CD14-positive monocyte (primary cell): ENCODE measurements at places on chromosomes 7 and 10. TPM values are rescaled to one million over a fixed set of nuclear protein-coding genes. Genes with fewer than 3 reads are reported as not detected.

- H3K27me3 ChIP-seq: no peaks in the 10 kb centered on the region
- no peaks in the 10 kb centered on the region for H3K36me3 ChIP-seq
- H3K27ac ChIP-seq: no peak overlapping the region
- H3K4me1 ChIP-seq: no peaks in the 10 kb centered on the region
Observed at GRCh38 chr10:681670-682318, 7.7 kb downstream of the DIP2C start.

DNA sequence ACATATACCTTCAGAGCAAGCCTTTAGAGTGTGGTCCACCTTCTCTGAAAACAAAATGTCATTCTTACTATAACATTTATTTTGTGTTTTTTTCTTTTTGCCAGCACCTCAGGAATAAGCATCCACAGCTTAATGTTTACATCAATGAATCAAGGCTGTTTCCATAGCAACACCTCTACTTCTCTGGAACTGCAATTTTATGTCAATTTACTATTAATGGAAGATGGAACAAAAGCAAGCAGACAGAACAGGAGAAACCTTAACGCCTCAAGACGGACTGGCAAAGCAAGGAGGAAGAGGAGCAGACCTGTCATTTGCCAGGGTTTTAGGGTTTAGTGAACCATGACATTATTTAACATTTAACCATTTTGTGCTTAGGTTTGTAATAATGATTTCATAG is 63.1 kb downstream of the PRR15 start:
- H3K36me3 ChIP-seq: no peaks in the 10 kb centered on the region
- no peak for DNase-seq
- H3K4me1 ChIP-seq: no peaks in the 10 kb centered on the region
- H3K27ac ChIP-seq: no peak overlapping the region
- H3K27me3 ChIP-seq: no peaks in the 10 kb centered on the region
- no peak overlapping the region for H3K4me3 ChIP-seq

Gene SLC13A1
- polyA plus RNA-seq: not detected

DNA sequence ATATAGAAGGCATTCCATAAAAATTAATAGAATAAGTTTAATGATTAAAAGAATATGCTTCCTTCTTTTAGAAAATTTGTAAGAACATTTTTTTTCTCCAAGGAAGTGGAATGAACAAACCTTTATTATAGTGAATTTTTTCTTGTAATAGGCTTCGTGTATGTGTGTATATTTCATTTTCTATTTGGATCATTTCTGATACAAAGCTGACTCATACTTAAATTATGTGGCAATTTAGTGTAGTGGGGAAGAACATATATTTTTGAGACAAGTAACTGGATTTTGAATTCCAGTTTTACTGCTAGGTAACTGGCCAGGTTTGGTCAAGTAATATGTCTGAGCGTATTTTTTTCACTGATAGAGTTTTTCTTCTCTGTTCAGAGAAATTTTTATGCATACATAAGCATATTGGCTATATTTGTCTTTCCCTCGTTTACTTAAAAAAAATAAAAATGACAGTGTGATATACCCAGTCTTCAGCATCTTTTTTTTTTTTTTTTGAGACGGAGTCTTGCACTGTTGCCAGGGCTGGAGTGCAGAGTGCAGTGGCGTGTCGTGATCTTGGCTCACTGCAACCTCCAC is 50.8 kb downstream of the CDK13 start:
- DNase-seq: no peak
- H3K36me3 ChIP-seq: peaks cover 20% of the 10 kb centered on the region
- no peaks in the 10 kb centered on the region for H3K4me1 ChIP-seq
- H3K27ac ChIP-seq: no peak overlapping the region
- no peak overlapping the region for H3K4me3 ChIP-seq

Gene DKK1
- polyA plus RNA-seq: not detected

DNA sequence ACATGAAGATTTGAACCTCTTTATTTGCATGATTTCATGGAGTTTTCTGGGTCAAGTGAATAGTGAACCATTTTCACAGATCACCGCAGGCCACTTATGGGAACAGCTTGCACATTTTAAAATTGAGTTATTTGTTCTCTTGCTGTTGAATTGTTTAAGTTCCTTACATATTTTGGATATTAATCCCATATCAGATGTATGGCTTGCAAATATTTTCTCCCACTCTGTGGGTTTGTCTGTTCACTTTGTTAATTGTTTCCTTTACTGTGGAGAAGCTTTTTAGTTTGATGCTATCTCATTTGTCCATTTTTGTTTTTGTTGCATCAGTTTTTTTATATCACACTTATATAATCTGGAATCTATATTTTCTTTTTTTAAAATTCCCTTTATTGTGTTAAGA is 14.1 kb upstream of the ZC3HAV1L start:
- no peak overlapping the region for H3K27ac ChIP-seq
- no peak for DNase-seq
- no peaks in the 10 kb centered on the region for H3K4me1 ChIP-seq
- peaks cover 92% of the 10 kb centered on the region for H3K36me3 ChIP-seq

Gene CSGALNACT2
- polyA plus RNA-seq: 21.3 and 80.1 TPM in 2 replicates

DNA sequence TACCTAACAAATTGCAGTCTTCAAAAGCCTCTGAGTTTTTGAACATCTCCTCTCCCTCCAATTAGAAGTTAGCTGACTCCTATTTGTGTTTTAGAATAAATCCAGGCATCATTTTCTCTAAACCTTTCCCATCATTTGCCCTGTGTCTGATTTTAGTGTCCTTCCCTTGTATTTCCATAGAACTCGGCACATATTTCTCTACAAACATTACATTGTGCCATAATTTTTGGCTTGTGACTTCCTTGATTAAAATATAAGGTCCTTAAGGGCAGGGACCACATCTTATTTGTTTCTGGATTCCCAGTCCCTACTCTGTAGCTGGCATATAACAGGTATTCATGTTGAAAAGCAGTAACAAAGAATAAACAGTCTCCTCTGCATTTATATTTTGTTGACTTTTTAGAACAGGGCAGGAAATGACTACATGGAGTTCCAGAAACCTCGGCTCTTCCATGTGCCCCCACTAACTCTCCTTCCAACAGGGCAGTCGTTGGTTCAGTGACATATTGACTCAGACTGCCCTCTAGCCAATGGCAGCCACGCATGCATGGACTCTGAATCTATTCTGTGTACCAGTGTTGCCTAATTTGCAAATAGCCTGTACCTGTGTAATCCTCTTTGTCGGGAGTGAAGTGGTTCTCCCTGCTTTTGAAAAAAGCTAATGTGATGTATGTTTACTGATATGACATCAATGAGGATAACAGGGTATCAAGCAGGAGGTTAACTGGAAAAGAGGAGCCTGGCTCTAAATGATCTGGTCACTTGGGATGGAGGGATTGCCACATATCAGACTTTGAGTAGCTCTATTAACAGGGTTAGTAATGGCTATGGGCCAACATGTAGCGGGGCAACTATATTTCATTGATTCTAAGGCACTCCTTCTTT is 19.8 kb upstream of the CPN1 start:
- no peaks in the 10 kb centered on the region for H3K27me3 ChIP-seq
- no peak overlapping the region for H3K27ac ChIP-seq
- H3K4me1 ChIP-seq: no peaks in the 10 kb centered on the region

Gene TMEM72
- not detected for polyA plus RNA-seq

- no peak overlapping the region for H3K4me3 ChIP-seq
- no peaks in the 10 kb centered on the region for H3K36me3 ChIP-seq
- H3K27ac ChIP-seq: no peak overlapping the region
- no peaks in the 10 kb centered on the region for H3K27me3 ChIP-seq
- no peaks in the 10 kb centered on the region for H3K4me1 ChIP-seq
Observed at GRCh38 chr10:121213437-121213836, 362.3 kb downstream of the WDR11 start.

GRCh38 chr10:73917566-73918305 is 6.8 kb downstream of the PLAU start:
- no peaks in the 10 kb centered on the region for H3K36me3 ChIP-seq
- no peak overlapping the region for H3K4me3 ChIP-seq
- peaks cover 28% of the 10 kb centered on the region for H3K4me1 ChIP-seq
- DNase-seq: no peak
- H3K27me3 ChIP-seq: no peaks in the 10 kb centered on the region

Gene RSU1
- polyA plus RNA-seq: 111 TPM

DNA sequence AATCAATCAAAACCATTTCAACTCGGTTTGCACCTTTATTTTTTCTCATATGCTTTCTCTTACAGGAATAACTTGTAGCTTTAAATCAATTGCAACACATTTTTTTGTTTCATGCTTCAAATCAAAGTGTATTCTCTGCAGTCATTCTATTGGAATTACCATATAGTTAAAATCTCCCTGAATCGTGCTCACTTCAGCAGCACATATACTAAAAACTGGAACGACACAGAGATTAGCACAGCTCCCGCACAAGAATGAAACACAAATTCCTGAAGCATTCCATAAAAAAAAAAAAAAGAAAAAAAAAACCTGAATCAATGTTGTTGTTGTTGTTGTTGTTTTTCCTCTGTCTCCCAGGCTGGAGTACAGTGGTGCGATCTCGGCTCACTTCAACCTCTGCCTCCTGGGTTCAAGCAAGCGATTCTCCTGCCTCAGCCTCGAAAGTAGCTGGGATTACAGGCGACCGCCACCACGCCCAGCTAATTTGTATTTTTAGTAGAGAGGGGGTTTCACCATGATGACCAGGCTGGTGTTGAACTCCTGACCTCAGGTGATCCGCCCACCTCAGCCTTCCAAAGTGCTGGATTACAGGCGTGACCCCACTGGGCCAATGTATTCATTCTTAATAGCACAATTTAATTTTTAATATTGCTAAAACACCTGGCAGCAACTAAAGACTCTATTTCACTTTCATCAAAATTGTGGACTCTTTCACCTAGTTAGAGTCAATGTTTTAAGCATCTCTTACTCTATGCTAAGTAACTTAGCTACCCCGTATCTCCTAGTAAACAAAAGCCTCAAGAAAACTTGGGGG is 26.3 kb downstream of the ANKRD61 start:
- no peaks in the 10 kb centered on the region for H3K27me3 ChIP-seq
- H3K4me1 ChIP-seq: peaks cover 14% of the 10 kb centered on the region
- H3K27ac ChIP-seq: no peak overlapping the region
- H3K4me3 ChIP-seq: peak overlapping the region; percentile 98
- peaks cover 11% of the 10 kb centered on the region for H3K36me3 ChIP-seq
- no peak for DNase-seq

DNA sequence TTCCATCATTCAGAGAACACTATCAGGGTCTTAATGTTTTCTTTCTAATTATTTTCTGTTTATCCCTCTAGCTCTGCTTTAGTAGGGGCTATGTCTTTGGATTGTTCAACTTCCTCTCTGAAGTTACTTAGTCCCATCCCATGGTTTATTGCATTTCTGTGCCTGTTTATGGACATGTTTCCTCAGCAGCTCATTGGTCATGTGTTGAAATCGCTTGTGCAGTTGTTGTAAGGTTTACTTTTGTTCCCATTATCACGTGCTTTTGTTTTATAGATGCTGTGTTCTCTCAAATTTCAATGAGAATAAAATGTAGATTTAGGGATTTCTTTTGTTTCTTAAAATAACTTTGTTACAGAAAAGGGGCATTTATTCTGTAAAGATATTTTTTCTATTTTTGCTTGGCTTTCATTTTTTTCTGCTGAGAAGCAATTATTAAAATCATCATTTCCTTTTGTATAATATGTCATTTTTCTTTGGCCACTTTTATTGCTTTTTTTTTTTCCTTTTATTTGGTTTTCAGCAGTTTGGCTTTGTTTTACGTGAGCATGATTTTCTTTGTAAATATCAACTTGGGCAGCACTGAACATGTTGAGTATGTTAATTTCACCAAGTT is 110.9 kb downstream of the CCDC7 start:
- H3K4me1 ChIP-seq: no peaks in the 10 kb centered on the region
- H3K27ac ChIP-seq: no peak overlapping the region
- no peaks in the 10 kb centered on the region for H3K27me3 ChIP-seq
- no peaks in the 10 kb centered on the region for H3K36me3 ChIP-seq

GRCh38 chr10:7301006-7301778 is 109.6 kb downstream of the SFMBT2 start:
- no peaks in the 10 kb centered on the region for H3K27me3 ChIP-seq
- H3K4me1 ChIP-seq: no peaks in the 10 kb centered on the region
- H3K4me3 ChIP-seq: no peak overlapping the region
- H3K36me3 ChIP-seq: peaks cover 3% of the 10 kb centered on the region
- DNase-seq: no peak

Gene ERVW-1
- polyA plus RNA-seq: not detected

GRCh38 chr7:15086862-15087261 is 184.3 kb upstream of the DGKB start:
- H3K27ac ChIP-seq: no peak overlapping the region
- no peaks in the 10 kb centered on the region for H3K27me3 ChIP-seq

GRCh38 chr7:3558400-3558799 is 257.3 kb downstream of the SDK1 start:
- H3K27me3 ChIP-seq: no peaks in the 10 kb centered on the region
- no peaks in the 10 kb centered on the region for H3K4me1 ChIP-seq
- H3K4me3 ChIP-seq: no peak overlapping the region
- H3K27ac ChIP-seq: no peak overlapping the region
- H3K36me3 ChIP-seq: no peaks in the 10 kb centered on the region
- DNase-seq: no peak

DNA sequence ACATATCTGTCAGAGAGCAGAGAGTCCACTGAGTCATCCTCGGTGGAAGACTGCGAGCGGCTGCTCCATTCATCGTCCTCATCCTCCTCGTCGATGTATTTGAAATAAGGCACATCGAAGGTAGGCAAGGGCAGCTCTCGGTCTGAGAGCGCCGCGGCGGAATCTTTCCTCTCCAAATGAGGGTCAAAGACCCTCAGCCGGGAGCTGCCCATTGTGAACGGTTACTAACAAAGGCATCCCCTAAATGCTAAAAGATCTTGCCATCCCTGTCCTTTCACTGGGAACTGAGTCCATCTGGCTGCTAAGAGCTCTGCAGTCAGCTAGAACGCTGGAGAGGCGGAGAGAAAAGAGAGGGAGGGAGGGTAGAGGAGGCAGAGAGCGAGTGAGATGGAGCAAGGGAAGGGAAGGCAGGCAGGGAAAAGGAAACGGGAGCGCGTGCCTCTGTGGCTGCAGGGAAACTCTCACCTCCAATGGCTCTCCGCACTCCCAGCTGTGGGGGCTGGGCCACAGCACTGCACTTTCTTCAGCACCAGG is 163.4 kb downstream of the RAPGEF5 start:
- H3K4me1 ChIP-seq: no peaks in the 10 kb centered on the region
- H3K27ac ChIP-seq: no peak overlapping the region
- no peaks in the 10 kb centered on the region for H3K27me3 ChIP-seq
- no peak for DNase-seq
- no peak overlapping the region for H3K4me3 ChIP-seq

GRCh38 chr10:130805635-130806030 is 505.9 kb downstream of the TCERG1L start:
- no peaks in the 10 kb centered on the region for H3K4me1 ChIP-seq
- no peaks in the 10 kb centered on the region for H3K36me3 ChIP-seq
- no peaks in the 10 kb centered on the region for H3K27me3 ChIP-seq
- H3K4me3 ChIP-seq: no peak overlapping the region

Gene HOXA3
- polyA plus RNA-seq: not detected

DNA sequence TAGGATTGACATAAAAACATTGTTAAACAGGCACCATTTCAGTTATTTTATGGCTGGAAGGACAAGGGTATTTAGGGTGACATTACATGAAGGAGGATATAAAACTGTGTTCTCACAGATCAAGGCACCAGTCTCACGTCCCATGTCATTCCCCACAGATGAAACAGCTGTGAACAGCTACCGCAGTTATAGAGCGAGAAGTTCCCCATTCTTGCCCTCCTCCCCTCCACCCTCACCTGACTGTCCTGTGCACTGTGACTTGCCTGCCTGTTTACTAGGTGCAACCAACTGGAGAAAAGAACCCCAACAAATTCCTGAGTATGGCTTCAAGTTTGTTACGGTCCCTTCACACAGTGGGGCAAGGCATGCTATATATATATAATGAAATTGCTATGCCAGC is 141.6 kb downstream of the SND1 start:
- no peaks in the 10 kb centered on the region for H3K36me3 ChIP-seq
- peak overlapping the region; percentile 50 for H3K27ac ChIP-seq
- peaks cover 69% of the 10 kb centered on the region for H3K4me1 ChIP-seq
- no peaks in the 10 kb centered on the region for H3K27me3 ChIP-seq
- peak; percentile 25 for DNase-seq
